ENCODE measurements at places on chromosomes 16 and 17.

DNA sequence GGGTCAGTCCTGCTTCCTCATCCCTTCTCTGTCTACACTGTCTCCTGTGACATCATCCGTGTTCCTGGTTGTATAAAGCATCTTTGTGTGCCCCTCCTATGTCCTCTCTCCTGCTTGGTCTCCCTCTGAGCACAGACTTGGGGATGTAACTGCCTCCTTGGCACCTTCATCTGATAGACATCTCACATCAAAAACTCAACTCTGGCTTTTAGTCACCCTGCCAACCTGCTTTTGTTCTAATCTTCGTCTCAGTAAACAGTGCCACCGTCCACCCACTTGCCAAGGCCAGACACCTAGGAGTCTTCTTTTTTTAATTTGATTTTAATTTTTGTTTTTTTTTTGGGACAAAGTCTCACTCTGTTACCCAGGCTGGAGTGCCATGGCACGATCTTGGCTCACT lies 16.9 kb upstream of the KSR1 start:
- DNase-seq, result no peak

DNA sequence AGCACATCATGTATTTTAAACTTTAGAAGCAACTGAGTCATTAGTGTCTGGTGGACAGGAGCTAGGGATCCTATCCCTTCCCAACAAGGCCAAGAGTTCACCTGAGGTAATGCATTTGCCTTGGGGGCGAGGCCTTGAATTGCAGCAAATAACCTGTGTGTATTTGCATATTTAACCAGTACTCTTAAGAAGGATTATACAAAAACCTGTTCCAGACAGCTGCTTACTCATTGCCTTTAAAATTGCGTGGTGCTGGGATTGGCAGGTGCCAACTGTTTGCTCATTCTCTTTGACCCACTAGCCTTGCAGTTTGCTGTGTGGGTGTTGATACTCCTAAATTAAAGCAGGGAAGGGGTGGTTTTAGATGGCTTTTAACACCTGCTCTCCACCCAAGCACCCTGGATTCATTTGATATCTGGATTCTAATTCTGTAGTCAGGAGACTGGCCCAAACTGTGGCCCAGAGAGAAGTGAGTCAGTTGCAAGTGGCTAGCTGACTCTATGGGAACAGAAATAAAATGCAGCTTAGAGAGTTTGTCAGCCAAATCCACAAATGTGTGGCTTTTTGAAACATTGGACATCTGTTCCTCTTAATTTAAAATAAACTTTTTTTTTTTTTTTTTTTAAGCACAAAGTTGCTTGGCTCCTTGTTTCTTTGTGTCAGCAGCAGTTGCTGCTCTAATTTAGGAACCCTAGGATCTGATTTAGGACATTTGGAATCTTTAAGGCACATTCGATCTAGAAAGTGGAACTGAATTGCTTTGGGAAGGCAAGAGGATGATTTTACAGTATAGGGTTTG lies 46.9 kb downstream of the TUBD1 start:
- peak; percentile 40 for DNase-seq

- DNase-seq, result no peak
Measured at GRCh38 chr16:82653550-82654511, 27.1 kb downstream of the CDH13 start.

GRCh38 chr17:9729034-9729650 lies 62.2 kb downstream of the DHRS7C start:
- no peak for DNase-seq

- DNase-seq, result no peak
Measured at GRCh38 chr16:50694206-50694605, 800 bp downstream of the NOD2 start.

- DNase-seq, result no peak
Measured at GRCh38 chr17:4333041-4333440, 33.4 kb downstream of the UBE2G1 start.

- DNase-seq, result no peak
Measured at GRCh38 chr16:54212893-54213292, 73.7 kb downstream of the IRX3 start.

GRCh38 chr17:75878174-75878998 lies at the start of gene TRIM47:
Gene TRIM47 (minus strand): TSS chr17:75878581. CDS start chr17:75878548, 33 bp downstream.
- peak; percentile 52 for DNase-seq

DNA sequence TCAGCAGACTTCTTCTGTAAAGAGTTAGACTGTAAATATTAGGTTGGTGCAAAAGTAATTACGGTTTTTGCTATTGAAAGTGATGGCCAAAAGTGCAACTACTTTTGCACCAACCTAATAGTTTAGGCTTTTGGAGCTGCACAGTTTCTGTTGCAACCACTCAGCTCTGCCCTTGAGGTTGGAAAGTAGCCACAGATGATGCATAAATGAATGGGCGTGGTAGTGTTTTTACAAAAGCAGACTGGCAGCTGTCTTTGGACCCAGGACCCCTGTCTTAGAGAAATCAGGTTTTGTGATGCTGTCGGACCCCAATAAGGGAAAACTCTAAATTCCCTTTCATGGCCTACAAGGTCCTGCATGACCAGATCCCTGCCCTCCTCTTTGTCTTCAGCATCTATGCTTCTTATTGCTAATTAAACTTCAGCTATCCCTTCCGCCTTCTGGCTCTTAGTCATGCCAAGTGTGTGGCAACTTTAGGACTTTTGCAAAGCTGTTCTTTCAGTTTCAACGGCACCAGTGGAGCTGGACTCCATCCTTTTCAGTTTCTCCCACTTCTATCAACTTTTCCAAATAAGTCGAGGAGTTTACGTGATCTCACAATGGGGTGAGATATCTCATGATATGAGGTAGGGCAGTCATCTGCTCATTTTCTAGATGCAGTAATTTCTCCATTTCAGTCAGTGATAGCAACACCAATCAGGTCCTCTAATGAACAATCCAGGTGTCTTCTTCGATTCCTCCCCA lies 232.3 kb downstream of the XYLT1 start:
- no peak for DNase-seq

DNA sequence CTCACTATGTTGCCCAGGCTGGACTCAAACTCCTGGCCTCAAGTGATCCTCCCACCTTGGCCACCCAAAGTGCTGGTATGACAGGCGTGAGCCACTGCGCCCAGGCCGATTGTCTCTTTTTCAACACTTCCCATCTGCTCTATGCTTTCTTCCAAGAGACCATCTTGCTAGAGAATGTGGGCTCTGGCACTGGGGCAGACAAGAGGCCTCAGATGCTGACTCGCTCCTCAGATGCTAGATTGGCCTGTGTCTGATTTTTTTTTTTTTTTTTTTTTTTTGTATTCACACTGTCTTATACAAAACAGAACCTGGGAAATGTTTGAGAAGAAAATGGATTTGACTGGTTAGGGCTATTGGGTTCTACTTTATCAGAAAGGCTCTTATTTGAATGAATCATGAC lies 58.2 kb downstream of the CYB5D2 start:
- no peak for DNase-seq

- DNase-seq, result no peak
Measured at GRCh38 chr16:4615384-4616046, 827 bp upstream of the UBALD1 start.

DNA sequence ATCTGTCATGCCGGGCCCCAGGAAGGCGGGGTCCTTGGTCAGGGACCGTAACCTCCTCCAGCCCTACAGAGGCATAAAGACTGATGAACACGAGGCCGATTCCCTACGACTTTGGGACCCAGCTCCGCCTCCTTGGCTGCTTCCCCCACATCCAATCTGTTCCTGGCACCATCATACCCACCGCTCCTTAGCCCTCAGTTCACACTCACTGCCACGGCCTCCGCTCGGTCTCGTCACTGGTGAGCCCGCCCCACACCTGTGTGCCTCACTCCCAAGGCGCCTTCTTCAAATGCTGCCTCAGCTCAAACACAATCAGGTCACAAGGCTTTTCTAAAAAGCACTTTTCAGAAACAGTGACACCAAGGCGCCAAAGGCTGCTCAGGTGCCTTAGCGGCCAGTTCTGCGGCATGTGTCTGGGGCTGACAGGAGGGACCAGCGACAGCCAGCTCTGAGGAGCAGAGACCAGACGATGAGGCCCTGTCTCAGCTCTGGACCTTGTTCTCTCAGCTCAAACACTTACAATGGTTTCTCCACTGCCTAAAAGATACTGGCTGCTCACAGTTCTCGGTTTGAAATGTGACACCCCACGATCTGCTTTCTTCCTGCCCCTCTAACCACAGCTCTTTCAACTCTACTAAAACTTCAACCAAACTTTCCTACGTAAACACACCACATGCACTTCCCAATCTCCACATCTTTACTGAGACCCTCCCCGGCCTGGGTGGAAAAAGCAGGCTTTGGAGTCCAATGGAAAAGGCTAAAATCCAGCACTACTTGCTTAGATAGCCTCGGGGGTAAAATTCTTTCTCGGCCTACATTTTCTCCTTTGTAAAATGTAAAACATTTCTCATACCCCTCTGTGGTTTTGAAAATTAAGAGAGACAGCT lies 33.2 kb downstream of the CYB5D2 start:
- DNase-seq, result no peak

GRCh38 chr16:85390511-85391174 lies 222.5 kb upstream of the GSE1 start:
- DNase-seq, result no peak

DNA sequence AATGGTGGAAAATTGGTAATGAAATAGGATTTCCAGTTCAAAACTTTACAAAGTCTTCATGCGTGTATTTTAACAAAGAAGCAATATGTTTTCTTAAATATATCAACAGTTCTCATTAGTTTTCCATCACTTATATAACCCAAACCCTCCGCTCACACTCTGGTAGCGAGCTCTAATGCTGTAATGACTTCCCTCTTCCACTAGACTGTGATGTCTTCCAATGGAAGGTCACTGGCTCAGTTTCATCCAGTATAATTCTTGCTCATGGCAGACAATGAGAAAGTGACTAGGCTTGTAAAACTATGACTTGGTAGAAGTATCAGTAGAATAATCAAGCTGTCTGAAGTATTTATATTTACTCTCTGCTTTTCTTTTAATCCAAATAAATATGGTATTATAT lies 32.8 kb downstream of the NETO2 start:
- no peak for DNase-seq

Measured in hippocampal formation (tissue), 2 donors.